Stimulated activated CD4-positive, alpha-beta T cell treated with anti-CD3 and anti-CD28 coated beads, Interleukin-12 subunit alpha, Interleukin-12 subunit beta, amount 100 ng/mL, for 24 hours (primary cell): ENCODE measurements at places on chromosomes 2 and 18.

- no peak for DNase-seq
Observed at GRCh38 chr2:43110442-43110871, 115.9 kb downstream of the ZFP36L2 start.

GRCh38 chr18:5646739-5647138 is 102.9 kb upstream of the EPB41L3 start:
- DNase-seq = no peak

GRCh38 chr2:232476791-232477190 is 10.8 kb downstream of the ECEL1 start:
- DNase-seq = no peak

GRCh38 chr2:200862532-200863000 is 1.9 kb downstream of the CLK1 start:
- DNase-seq = peak; percentile 42

- DNase-seq = no peak
Observed at GRCh38 chr2:120828829-120829632, 93.4 kb downstream of the GLI2 start.

DNA sequence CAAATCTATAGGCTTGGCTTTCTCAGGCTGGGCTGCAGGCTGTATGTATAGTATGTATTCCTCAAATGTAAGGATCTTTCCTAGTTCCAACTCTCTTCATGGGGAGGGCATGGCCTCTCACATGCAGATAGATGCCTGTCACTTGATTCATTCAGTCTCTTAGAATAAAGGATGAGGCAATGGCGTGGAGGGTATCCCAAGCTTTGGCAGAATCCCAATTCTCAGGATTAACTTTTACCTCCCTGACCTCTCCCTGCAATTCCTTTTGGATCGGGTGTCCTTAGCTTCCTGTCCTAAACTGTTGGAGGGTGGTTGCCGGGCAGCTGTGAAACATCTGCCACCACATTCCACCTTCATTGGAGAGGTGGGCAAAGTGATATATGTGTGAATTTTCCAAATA is 80.3 kb downstream of the INSIG2 start:
- DNase-seq = no peak

DNA sequence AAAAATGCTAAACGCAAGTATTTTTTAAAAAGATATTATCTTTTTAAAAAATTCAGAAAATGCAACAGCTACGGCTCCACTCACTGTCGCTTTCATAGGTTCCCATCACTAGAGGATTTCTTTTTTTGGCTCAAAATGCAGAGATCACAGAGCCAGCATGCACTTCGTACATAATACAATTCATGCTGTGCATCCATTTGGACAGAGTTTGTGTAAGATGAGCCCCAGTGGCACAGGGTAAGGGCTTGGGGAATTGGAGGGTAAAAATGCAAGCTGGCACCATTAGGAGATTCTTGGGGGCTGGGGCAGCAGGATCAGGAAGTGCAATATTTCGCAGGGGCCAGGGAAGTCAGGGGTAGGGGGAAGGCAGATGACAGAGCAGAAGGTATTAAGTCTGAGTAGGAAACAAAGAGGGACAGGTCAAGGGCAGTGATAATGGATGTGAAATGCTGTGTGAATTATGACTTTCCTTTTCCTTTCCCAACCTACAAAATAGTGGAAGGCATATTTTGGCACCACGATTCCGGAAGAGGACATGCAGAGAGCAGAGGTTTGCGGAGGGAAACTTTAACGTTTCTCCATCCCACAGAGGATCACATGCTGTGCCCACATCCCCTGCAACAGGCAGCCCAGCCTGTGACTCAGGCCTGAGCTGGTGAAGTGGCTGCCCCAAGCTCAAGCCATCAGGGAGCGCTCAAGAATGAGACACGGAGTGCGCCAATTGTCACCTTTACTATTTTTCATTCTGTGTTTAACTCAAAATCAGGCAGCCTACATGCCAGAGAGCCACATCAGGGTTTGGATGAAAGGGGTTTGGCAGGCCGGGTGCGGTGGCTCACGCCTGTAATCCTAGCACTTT is 4.7 kb downstream of the CAPG start:
- no peak for DNase-seq

DNA sequence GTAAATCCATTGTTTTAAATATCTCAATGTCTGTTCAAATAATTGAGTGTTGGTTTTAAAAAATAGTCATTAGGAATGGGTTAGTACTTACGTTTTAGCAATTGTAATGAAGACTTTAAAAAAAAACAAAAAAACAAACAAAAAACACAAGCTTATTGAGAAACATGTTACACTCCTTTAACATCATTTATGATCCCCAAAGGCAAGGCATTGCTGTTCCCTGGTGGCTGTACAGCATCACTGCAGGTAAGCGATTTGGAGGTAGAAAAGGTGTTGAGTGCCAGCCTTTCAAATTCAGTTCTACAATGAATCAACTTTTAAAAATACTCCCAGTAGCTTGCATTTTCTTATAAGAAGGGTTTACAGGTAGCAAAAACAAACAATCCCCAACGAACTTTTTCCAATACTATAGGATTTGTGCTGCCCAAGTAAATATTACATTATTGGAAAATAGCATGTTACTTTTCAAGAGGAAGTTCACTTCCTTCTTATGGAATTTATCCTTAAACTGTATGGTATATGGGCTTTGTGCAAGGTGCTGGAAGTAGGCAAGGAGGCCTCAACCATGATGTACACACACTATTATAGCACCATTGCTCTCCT is 27.5 kb downstream of the CNRIP1 start:
- DNase-seq = no peak

GRCh38 chr18:6951336-6952090 is 166.1 kb downstream of the LAMA1 start:
- no peak for DNase-seq

DNA sequence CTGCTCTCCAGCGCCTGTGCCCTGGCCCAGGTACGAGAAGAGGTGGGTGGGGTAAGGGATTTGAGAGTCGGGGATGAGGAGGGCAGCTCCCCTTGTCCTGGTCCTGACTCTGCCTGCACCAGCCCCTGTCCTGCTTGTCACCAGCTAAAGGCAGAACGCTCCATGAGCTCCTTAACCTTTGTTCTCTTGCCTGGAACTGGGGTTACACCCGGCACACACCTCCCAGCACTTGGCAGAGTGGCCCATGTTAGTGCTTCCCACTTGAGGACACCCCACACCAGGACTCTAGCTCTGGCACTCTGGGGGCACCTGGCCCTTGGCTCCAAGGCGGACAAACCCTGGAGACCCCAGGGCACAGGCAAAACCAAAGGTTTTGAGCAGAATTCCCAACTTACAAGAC is 19.2 kb downstream of the ANO7 start:
- DNase-seq = no peak
